ENCODE measurements at places on chromosomes 16 and 17.

DNA sequence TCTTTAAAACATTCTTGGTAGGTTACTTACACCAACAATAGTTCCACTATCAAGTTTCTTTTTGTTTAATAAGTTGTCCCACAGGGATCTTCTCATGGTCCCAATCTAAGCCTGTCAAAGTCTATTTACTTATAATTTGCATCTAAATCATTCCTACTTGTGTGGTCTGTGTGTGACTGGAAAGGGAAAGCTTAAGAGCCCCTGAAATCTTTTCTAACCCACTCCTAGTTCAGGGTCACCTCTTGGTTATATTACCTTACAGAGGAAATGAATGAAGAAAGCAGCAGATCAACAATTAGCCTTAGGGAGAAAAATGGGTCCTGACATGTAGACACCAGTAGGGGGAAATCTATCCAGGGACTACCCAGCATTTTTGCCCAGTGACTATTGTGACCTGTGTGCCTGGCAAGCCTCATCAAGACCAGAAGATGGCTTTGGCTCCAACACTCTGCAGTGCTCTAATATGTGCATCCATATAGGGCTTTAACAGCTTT, 110.4 kb upstream of the HAS3 start:
- DNase-seq = no peak

GRCh38 chr17:19011581-19011980, 7.0 kb upstream of the FAM83G start:
- no peak for DNase-seq

GRCh38 chr17:73068322-73069153, 23.9 kb downstream of the SLC39A11 start:
- DNase-seq = no peak

- DNase-seq = no peak
These were observed 87.0 kb upstream of the RPRML start for GRCh38 chr17:47066095-47066494.

DNA sequence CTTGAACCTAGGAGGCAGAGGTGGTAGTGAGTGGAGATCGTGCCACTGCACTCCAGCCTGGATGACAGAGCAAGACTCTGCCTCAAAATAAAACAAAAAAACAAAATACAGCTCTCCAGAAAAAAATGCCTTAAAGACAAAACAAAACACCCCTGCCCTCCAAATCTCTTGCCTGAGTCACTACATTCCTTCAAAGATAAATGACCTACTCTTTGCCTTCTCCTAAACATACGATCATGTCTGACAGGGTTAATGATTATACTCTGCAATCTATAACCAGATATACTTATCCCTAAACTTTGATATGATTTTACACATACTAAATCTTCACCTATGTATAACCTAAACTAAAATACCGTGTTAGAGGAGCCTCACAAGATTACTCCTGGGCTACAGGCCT, 1.4 kb upstream of the SETD6 start:
- DNase-seq = no peak

GRCh38 chr17:27523712-27524111, 67.5 kb downstream of the KSR1 start:
- DNase-seq = no peak

GRCh38 chr17:74744349-74744713, 4.1 kb upstream of the NHERF1 start:
- DNase-seq = no peak

DNA sequence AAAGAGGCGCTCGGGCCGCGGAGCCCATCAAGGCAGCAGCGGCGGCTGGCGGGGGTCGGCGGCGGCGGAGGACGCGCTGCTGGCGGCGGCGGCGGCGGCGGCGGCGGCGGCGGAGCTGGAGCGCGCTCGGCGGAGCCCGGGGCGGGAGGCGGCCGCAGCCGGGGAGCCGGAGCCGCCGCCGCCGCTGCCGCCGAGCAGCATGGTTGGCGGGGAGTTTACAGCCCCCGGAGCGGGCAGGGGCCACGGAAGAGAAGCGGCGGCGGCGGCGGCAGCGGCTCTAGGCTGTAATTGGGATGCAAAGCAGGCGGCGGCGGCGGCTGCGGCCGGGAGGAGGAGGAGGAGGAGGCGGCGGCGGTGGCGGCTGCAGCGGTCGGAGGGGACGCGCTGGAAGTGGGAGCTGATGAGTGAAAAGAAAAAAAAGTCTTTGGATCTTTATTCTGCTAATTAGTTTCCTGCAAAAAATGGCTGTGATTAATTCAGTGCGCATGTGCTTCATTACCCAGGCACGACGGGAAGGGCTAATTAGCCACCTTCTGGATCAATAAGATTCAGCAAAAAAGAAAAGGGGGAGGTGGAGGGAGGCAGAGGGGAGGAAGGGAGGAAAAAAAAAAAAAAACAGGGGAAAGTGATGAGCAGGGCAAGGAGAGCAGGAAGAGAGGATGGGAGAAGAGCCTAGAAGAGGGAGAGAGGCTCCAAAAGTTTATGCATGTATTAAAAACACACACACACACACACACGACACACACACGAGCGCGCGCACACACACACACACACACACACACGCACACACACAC, 10.9 kb upstream of the ZFHX3 start:
- DNase-seq = no peak

DNA sequence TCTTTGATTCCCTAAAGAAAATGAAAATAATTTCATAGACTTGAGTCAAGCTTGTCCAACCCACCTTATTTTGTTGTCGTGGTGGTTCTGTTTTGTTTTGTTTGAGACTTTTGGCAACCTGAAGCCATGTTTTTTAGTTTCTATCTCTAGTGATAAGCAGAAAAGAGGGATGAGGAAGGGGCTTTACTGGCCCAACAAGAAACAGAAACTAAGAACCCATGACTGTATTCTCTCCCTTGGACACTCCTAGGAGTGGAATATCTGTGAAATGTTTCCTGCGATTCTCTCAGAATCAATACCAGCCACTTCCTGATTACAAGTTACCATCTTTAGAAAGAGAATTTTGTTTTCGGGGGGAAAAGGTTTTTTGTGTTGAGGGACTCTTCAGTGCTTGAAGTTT, 207.5 kb downstream of the PRKCA start:
- no peak for DNase-seq

- DNase-seq = no peak
These were observed 55.6 kb upstream of the MAP3K14 start for GRCh38 chr17:45372325-45372869.

DNA sequence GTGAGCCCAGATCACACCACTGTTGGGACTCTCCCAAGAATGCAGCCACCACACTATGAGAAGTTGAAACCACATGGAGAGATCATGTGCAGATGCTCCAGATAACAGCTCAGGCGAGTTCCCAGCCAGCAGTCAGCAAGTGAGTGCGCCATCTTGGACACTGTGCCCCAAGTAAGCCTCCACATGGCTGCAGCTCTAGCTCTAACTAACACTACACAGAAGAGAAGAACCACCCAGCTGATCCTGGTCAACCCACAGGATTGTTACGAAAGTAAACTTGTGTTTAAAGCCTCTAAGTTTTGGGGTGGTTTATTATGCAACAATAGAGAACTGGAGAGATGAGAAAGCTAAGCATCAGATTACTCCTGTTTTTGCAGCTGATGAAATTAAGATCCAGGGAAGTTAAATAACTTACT, 25.8 kb downstream of the SLC38A7 start:
- no peak for DNase-seq

GRCh38 chr16:2077696-2078095, 29.9 kb downstream of the TSC2 start:
- DNase-seq = no peak

DNA sequence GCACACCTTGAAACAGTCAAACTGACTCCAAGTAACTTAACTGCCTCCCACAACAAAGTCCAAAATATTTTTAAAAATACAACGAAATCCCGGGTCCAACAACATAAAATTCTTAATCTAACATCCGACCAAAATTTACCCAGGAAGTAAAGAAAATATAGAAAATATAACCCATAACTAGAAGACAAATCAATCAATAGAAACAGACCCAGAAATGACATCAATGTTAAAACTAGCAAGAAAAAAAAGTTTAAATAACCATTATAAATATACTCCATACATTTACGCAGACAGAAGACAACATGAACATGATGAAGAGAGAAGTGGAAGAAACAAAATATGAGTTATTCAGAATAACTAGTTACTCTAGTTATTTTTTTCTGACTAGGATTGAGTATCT, 3.7 kb downstream of the ZNF597 start:
- DNase-seq = no peak

DNA sequence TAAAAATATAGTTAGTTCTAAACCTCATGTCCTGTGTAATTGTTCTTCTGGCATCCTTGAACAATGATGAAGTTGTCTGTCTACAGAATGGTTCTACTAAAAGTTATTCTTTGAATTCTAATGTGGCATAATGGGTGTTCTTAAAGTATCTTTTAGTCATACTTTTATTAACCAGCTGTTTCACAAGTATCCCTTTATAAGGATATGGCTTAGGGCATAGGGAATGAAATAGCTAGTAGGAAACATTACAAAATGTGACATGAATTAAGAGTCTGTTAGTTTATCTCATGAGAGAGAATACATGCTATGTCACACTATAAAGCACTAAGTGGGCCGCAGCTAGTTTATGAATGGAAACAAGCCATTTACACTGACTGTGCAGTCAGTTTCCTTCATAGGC, 26.3 kb upstream of the CAPNS2 start:
- DNase-seq = no peak

DNA sequence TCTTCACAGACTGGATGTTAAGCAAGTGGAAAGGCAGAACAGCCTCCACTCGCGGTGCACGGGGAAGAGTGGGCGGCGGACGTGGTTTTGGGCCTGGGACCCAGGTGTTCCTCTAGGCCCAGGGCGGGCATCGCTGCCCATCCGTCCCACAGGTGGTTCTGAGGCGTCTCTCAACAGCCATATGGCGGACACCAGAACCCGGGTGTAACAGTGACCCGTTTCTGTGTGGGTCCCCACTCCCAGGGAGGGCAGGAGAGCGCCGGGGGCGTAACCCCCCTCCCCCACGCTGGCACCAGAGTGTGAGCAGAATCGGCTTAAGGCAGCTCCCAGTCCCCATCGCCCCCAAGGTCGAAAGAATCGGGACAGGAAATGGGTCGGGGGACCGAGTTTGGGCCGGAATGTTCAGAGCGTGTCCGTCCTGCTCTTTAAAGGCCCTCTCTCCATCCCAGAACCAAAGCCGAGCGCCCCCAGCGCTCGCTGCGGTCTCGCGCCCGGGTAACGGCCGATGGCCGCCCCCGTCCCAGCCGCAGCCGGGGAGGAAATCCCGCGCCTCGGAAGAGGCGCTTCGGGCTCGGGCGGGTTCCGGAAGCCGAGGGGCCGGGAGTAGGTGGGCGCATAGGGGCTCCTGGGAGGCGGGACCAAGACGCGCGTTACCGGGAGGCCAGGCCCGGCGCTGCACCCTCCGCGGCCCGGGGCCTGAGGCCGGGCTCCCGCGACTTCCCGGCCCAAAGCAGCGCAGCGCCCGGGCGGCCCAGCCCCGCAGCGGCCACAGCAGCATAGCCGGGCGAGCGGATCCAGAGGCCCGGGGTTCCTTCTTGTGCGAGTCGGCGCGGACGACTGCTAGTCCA, at the start of gene TK2:
Gene TK2 (minus strand): TSS at position 839 of the 848 bp plus-strand sequence. CDS start 61 bp downstream, at position 778.
- no peak for DNase-seq

DNA sequence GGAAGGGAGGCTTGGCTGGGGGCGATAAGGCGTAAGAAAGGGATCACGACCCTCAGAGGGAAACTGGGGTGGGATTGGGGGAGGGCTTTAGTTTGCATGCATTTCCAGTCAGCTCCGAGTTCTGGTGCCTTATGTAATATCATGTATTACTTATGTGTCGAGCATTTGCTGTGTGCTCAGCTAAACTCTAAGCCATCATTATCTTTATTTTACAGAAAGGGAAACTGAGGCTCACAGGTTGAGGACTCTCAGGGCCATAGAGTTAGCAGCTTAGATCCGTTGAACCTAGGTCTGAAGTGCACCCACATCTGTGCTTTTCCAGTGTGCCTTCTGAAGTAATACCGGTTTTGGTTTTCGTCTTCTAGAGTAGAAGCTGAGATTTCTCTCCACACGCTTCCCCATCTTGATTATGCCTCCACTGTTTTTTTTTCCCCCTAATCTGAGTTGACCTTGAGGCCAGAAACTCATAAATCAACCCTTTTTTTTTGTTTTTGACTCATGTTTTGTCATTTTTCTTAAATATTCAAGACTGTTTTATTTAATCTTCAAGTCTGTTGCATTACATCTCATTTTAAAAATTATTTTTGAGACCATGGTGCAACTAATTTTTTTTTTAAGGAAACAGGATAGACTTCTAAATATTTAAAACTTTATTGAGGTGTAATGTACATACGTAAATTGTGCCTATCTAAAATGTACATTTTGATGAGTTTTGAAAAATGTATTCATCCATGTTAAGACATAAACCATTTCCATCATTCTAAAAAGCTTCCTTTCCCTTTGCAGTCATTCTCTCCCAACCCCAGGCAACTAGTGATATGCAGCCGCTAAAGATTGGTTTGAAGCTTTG, 741 bp downstream of the CYB5B start:
- DNase-seq = no peak

DNA sequence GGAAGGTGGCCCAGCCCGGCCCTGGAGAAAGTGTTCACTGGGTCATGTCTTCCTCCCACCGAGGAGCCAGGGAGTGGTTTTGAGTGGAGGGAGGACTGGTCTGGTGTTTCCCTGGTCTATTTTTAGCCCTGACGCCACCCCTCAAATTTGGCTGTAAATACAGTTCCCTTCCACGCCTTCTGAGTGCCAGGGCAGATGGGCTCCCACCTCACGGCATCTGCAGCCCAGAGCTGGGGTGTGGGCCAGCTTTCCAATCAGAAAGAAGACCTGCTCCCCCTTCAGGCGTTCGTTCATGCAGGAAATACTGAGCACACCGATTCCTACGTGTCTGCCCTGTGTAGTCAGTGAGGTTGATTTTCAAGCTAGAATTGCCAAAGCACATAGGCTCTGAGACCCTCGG, 53.7 kb downstream of the SNX20 start:
- DNase-seq = no peak

GRCh38 chr16:90035902-90036301, 16.6 kb upstream of the DBNDD1 start:
- no peak for DNase-seq

GRCh38 chr16:3049921-3050481, 3.6 kb downstream of the MMP25 start:
- no peak for DNase-seq

GRCh38 chr16:2791174-2791573, 3.8 kb upstream of the PRSS33 start:
- no peak for DNase-seq

- no peak for DNase-seq
These were observed 747.1 kb downstream of the CDH8 start for GRCh38 chr16:61289141-61289540.

DNA sequence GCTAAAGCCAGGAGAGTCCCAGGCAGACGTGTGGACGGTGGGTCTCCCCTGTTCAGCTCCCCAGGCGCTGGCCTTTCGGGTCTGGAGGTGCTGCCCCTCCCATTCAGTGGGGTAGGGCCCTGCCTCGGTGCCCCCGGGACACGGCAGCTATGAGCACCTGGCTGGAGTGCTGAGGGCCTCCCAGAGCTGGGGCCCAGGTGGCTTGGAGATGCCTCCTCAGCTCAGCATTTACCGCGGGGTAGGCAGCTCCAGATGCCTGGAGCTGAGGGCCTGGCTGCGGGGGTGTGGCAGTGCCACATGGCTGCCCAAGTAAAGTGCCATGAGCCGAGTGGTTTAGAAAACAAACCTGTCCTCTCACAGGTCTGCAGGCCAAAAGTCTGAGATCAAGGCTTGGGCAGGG, 19.5 kb downstream of the SOX8 start:
- DNase-seq = no peak

GRCh38 chr16:86791287-86792035, 213.1 kb downstream of the FOXL1 start:
- no peak for DNase-seq

- DNase-seq = no peak
These were observed 15.0 kb upstream of the PEMT start for GRCh38 chr17:17606416-17607000.
